EL (cell line): ENCODE measurements at places on chromosomes 6 and 20.

- no peak for DNase-seq
These were observed 159.8 kb downstream of the AKAP7 start for GRCh38 chr6:131295081-131295480.

- DNase-seq: no peak
These were observed 240.3 kb downstream of the TPBG start for GRCh38 chr6:82603871-82604270.

DNA sequence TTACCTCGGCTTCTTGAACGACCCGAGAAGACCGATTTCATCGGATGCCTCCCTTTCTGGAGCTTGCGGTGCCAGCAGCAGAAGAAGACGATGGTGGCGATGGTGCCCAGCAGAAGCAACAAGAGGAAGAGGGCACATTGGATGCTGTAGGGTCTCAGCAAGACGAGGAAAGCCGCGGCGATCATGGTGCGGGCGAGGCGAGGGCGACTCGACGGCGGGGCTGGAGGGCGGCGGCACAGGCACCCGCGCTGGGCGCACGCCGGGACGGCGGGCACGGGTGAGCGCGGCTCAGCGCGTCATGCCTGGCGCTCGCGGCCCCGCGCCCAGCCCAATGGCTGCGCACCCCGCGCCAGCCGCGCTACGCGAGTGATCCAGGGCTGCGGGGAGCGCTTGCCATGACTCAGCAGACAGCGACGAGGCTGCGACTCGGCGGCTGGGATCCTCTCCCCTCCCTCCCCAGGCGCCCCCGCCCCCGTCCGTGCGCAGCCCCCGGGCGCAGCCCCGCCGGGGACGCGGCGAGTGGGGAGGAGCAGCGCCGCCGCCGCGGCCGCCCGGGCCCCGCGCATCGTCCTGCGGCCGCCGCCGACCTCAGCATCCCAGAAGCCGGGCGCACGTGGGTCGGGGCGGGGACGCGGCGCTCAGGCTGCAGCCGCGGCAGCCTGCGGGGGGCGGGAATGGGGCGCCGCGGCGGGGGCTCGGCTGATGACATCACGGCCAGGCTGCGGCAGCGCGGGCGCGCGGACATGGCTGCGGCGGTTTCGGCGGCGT, at the start of gene BEND6:
TSS of gene BEND6 (plus strand) at position 705 of the 768 bp plus-strand sequence. CDS start 26,704 bp downstream, outside the sequence.
- DNase-seq: peak; percentile 88

DNA sequence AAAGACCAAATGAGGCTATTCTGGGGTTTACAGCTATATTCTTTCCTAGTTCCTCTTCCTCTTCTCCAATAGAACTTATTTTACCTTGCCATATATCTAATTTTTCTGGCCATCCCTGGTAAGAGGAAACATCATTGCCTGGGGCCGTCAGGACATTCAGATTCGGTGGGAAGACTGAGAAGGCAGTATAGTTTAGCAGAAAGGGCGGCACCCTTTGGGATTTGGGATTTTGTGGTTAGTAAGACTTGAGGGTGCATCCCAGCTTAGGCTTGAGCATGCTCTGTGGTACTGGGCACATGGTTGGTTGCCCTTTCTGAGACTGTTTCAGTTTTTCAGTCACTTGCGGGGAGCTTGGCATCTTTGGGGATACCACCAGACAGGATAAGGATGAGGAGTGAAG, 21.1 kb downstream of the SCUBE3 start:
- DNase-seq: no peak

DNA sequence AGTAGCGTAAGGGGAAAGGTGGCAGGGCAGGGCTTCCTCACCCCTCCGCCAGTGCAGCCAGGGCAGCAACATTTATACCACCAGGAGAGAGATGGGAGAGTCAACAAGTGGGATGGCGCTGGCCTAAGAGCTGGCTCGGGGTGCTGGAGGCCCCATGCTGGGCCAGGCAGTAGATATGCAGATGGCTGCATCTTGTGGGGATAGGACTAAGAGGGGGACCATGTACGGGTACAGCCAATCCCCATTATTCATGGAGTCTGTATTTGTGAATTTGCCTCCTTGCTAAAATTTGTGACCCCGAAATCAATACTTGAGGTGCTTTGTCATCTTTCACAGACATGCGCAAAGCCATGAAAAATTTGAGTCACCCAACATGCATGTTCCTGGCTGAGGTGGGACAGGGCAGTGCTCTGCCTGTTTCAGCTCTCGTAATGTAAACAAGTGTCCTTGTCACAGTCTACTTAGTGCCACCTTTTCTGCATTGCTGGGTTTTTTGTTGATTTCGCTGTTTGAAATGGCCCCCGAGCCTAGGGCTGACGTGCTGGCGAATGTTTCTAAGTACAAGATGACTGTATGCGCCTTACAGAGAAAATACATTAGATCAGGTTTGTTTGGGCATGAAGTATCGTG, 27.5 kb upstream of the TAF8 start:
- no peak for DNase-seq

DNA sequence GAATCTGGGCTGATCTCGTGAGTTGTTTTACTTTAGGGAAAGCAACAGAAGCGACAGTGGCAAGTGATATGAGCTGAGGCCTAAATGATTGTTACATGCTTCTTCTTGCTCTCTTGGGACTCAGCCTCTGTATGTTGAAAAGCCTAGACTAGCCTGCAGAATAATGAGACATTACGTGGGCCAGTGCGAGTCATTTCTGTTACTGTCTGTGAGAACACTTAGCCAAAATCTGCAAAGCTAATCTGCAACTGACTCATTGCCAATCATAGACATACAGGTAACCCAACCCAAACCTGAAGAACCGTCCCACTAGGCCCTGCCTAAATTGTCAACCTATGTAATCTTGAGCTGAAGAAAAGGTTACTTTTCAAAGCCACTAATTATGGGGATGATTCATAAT, 77.4 kb upstream of the F13A1 start:
- DNase-seq: no peak

GRCh38 chr6:144595266-144595665, 310.1 kb downstream of the UTRN start:
- no peak for DNase-seq

DNA sequence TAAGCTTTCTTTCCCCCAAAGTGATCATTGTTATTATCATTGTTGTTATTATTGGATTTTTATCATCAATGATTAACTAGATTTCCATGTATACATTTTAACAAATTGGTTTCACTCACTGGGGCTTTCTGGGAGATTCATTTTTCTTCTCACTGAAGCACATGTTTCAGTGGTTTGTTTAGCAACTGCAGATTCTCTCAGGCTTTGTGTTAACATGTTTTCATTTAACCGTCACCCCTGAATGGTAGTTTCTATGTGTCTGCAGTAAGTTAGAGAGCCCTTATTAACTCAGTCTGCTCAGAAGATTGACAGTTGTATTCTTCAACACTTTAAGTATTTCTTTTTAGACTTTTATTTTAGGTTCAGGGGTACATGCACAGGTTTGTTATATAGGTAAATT, 12.4 kb downstream of the ZKSCAN4 start:
- no peak for DNase-seq

GRCh38 chr6:89404512-89404911, 7.6 kb downstream of the RRAGD start:
- DNase-seq: no peak

- no peak for DNase-seq
These were observed 106.2 kb downstream of the TULP4 start for GRCh38 chr6:158418501-158418900.

- DNase-seq: no peak
These were observed 30.1 kb downstream of the GPX6 start for GRCh38 chr6:28485482-28485881.

DNA sequence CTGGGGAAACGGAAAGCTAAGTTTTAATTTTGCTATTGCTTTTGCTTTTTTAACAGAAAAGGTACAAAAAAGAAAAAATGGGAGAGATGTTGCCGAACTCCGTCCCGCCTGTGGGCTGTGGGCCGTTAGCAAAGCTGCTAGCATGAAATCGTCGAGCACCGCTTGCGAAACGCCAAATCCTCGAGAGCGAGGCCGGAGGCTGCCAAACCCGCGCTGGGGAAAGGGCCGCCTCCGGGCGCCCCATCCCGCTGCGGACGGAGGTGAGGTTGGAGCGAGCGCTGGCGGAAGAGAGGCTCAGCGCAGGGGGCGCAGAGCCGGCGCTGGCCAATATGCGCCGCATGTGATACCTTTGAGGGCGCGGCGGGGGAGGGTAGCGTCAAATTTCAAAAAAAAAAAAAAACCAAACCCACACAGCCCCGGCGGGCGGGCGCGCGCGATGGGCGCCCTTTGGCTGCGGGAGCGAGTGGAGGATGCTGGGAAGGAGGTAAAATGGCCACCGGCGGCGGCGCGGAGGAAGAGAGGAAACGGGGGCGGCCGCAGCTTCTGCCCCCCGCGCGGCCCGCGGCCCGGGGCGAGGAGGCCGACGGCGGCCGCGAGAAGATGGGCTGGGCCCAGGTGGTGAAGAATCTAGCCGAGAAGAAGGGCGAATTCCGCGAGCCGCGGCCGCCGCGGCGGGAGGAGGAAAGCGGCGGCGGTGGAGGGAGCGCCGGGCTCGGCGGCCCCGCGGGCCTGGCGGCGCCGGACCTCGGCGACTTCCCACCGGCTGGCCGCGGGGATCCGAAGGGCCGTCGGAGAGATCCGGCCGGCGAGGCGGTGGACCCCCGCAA, at the start of gene ZCCHC3:
TSS of gene ZCCHC3 (plus strand) at position 473 of the 827 bp plus-strand sequence. CDS start at position 490, 17 bp downstream.
- DNase-seq: peak; percentile 96

DNA sequence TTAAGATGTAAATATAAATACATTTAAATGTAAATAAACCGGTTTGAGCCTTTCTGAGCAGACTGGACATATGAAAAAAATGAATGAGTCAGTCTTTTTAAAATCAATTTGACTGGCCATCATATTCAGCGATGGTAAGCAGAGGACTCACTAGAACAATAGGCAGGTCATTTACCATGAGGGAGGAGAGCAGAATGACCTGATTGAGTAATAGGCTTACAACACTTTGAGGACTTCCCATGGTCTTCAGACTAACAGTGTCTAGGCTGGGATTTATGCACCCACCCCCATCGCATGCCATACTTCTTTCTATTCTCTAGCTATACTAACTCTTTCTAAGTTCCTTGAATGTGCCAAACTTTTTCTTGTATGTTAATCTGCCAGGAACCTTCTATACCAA, 241.9 kb upstream of the RAB32 start:
- no peak for DNase-seq

DNA sequence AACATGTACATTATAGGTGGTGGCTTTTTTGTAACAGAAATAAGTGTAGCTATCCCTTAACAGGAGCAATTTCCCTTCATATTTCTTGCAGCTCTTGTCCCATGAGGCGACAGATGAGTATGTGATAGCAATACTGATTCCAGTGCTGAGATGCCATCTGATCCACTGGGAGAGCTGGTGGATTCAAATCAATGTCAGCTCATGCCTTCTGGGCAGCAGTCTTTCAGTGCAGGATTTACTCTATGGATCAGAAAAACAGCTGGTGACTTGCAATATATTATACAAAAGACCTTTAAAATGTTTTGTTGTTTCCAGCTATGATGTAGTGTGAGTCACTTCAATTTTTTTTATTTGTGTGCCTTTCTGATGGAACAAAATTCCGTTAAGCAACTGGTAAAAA, 259.9 kb upstream of the SASH1 start:
- no peak for DNase-seq
